NCI-H524 (cell line): ENCODE measurements at places on chromosomes 7 and 10.

- DNase-seq, result no peak
These were observed 24.8 kb downstream of the NPTX2 start for GRCh38 chr7:98641646-98642500.

GRCh38 chr10:12419262-12419847 lies 70.0 kb downstream of the CAMK1D start:
- DNase-seq, result no peak

DNA sequence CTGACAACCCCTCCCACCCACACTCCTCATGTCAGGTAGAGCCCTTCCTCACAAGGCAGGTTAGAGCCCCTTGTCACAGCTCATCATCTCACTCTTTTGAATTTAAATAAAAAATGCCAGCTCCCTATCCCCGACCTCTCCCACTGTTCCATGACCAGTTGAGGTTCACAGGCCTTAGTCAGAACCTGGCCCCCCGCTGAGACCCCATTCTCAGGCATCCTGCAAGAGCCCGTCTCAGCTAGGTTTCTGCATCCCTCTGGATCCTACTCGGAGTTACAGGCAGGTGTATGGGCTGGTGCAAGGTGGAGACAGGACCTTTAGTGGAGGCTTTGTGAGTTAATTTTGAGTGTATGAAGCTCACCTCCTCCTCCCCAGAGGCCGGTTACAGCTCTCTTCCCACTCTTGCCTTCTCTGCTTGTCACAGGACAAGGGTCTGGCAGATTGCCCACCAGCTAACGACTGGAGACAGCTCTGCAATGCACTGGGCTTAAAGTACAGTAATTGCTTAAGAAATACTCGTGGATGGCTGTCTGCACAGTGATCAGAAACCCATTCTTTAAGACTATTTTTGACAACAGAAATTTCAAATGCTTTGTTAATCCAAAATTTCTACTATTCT lies 394.9 kb upstream of the DPP6 start:
- no peak for DNase-seq

DNA sequence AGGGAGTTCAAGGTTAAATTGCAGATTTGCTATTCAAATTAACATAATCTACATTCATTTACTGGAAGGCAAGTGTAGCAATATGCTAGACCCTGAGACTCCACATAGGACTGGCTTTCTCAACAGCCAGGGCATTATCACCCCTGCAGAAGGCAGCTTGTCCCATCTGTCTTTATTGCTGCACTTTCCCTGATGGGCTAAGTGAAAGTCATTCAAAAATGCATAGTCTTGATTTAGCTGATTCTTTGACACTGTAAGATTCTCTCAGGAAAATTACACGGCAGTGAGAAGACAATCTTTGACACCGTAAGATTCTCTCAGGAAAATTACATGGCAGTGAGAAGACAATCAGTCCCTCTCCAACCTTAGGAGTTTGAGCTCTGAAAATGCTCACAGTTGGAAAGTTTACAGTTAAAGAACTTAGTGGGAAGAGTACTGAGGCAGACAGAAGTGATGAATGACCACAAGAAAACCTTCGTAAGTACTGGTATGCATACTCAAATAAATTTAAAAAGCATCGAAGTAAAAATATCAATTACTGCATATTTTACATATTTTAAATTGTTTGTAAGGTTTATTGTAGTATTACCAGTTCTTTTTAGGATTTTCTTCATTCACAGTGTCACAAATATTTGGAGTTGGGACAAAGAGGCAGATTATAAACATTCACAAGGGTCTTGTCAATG lies 88.9 kb downstream of the RAPGEF5 start:
- no peak for DNase-seq

DNA sequence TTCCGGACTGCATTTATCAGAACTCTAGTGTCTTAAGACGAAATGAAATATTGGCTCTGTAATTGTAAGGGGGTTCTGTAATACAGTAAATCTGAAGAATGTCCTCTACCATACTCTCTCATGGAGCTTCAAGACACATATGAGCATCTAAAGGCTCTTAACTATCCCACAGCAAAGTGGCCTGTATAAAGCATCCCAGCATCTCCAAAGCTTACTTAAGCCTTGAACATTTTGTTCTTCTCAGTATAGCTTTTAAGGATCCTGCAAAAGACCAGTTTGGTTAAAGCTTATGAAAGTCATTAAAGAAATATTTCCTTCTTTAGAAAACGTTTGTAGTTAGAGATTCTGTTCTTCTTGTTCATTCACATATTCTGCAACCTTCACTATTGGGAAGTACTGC lies 75.1 kb downstream of the HGF start:
- DNase-seq, result no peak

DNA sequence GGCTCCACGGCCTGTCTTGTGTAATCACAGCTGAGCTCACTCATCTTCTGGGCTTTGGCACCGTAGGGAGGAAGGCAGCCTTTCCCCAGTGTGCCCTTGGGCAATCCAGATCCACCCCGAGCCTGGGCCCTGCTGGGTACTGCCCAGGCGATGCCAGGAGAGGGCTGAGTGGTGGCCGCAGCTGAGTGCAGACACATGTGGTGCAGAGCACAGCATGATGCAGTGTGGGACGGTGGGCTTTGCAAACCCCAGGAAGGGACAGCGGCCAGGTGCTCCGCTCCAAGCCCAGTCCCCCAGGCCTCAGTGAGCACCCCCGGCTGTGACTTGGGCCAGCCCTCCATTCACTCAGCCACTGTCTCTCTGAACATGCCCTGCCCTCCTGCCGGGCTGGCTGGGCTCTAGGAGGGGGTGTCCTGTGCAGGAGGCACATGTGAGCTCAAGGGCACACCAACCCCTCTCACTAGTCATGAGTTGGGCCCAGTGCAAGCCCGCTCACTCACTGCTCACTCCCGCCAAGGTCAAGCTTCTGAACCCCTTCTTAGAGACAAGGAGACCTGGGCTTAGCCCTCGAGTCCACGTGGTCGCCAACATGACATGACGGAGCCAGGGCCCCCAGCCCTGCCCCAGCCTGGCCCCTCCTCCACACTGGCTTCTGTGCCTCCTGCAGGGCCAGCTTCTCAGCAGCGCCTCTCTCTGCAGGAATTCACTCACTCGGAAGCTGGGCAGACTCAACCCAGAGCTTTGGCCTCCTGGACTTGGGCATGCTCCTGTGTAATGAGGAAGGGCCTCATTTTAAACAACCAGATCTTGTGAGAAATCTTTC lies 77.5 kb upstream of the INSIG1 start:
- no peak for DNase-seq

GRCh38 chr7:89738549-89738948 lies 415.7 kb upstream of the STEAP1 start:
- DNase-seq, result no peak

GRCh38 chr7:55387062-55387965 lies 22.2 kb downstream of the LANCL2 start:
- no peak for DNase-seq

DNA sequence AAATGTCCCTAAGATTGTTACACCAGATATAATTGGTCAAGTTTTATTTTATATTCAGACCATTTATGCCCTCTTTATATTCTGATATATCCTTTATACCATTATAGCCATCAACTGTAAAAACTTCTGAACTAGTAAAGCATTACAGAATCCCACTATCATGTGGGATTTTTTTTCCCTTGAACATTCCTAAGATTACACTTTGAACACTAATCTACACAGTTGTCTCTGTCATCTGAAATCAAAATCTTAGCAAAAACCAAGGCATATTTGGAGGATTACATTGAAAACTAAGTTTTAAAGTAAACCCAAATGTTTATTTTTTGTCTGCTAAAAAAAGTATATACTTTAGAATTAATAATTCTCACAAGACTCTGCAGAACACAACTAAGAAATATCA lies 116.2 kb upstream of the GPR22 start:
- DNase-seq, result no peak

DNA sequence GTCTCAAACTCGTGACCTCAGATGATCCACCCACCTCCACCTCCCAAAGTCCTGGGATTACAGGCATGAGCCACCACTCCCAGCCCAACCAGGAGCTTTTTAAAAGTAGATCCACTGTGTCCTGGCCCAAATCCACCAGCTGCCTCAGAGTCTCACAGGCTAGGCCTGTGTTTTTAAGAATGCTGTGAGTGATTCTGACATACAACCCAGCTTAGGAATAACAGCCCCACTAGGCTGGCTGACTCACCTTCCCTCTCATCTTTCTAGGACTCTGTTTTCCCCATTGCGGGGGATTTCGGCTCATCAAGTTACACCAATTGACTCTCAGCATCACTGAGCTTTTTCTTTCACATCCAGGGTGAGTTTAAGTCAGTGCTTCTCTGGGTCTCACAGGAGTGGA lies 207.6 kb downstream of the SKIDA1 start:
- no peak for DNase-seq

DNA sequence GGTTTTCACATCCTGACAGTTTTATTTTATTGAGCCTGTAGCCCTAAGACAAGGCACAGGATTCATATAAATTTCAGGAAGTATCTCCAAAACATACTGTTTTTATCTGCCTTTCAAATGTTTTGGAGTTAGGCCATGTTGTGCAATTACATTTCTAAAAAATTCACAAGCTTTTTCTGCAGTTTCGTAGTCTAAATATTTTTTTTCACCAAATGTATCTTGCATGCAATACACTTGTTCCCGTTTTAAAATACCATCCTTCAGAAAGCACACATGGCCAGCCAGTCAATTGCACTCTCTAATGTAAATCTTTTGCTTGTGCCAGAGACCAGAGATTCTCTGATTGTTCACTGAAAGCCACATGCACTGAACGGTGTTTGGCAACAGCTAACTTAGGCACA lies 161.5 kb upstream of the PRKCQ start:
- DNase-seq, result no peak

- DNase-seq, result no peak
These were observed 443.7 kb upstream of the SEMA3A start for GRCh38 chr7:84638339-84638697.
